ENCODE measurements at places on chromosomes 5 and 9.

DNA sequence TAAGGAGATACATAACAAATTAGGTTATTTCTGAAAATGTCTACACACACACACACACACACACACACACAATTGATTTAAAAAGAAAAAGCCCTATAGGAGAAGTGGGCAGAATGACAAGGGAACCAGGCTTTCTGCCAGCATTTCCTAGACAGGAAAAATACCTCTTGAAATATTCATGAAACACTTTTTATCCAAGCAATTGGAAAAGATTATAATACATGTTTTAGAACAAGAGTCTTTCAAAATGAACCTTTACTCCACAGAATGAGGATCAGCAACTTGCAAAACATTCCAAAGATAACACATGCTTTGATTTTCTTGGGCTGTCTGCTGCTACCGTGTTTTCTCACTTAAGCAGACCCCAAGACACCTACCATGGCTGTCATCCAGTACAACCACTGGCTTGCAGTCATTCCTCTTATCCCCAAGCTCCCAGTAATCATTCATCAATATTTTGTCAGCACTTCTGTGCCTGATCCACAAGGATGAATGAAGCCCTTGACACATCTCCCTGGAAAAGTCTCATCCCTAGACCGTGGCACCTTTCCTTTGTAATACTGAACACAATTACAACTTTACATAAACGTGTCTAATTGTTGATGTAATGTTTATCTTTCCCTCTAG, 717.1 kb upstream of the ZNF608 start:
- no peak overlapping the region for H3K4me3 ChIP-seq
- H3K27ac ChIP-seq: no peak overlapping the region
- H3K36me3 ChIP-seq: no peaks in the 10 kb centered on the region
- DNase-seq: no peak
- no peaks in the 10 kb centered on the region for H3K27me3 ChIP-seq

GRCh38 chr9:14251154-14252071, 62.5 kb downstream of the NFIB start:
- no peaks in the 10 kb centered on the region for H3K36me3 ChIP-seq
- H3K4me1 ChIP-seq: peaks cover 22% of the 10 kb centered on the region
- no peak overlapping the region for H3K4me3 ChIP-seq

DNA sequence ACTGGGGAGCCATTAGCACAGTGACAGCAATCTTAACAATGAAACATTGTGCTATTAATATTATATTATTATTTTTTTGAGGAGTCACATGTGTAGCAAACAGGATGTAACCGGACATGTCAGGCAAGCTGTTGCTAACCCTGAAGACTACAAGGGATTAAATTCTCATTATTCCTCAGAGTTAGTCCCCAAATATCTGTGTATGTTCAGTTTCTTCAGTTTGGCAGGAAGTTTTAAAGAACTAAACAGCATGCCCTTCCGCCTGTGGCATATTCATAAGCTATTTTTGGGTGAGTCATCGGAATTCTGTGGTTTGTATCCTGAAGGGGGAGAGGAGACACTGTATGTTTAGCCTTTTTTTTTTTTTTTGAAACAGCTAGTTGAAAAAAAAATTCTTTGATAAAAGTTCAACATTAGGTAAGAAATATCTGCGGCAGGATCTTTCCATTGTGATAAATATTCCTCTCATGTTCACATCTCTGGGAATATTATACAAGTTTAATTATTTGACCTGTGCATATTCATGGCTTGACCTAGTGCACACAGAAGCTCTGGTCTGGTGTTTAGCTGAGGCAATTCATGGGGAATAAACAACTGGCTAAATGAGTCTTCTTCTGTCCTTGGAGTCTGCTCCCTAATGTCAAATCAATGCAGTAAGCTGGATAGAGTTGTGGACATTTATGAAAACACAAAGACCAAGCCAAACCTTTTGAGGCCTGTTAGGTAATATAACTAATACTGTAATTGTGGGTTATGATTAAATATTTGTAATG, 202.7 kb upstream of the CDKN2B start:
- H3K27me3 ChIP-seq: no peaks in the 10 kb centered on the region
- no peaks in the 10 kb centered on the region for H3K36me3 ChIP-seq

DNA sequence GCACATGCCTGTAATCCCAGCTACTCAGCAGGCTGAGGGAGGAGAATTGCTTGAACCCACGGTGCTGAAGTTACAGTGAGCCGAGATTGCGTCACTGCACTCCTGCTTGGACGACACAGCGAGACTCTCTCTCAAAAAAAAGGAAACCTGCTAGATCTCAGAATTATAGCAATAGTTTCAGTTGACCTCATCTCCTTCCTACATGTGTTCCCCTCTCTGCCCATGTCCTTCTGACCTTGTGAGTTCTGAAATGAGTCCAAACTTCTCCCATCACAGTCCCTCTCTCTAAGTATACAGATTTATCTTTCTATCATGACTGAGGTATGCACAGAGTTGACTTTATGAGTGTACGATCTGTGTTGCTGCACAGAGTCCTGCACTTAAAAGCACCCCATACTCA, 44.6 kb upstream of the SHOC1 start:
- no peak overlapping the region for H3K4me3 ChIP-seq
- no peaks in the 10 kb centered on the region for H3K4me1 ChIP-seq
- H3K27ac ChIP-seq: no peak overlapping the region
- DNase-seq: no peak

GRCh38 chr9:79489261-79490000, 82.3 kb upstream of the TLE4 start:
- peak; percentile 7 for DNase-seq
- H3K27me3 ChIP-seq: no peaks in the 10 kb centered on the region
- H3K4me1 ChIP-seq: no peaks in the 10 kb centered on the region
- no peak overlapping the region for H3K27ac ChIP-seq
- no peak overlapping the region for H3K4me3 ChIP-seq

DNA sequence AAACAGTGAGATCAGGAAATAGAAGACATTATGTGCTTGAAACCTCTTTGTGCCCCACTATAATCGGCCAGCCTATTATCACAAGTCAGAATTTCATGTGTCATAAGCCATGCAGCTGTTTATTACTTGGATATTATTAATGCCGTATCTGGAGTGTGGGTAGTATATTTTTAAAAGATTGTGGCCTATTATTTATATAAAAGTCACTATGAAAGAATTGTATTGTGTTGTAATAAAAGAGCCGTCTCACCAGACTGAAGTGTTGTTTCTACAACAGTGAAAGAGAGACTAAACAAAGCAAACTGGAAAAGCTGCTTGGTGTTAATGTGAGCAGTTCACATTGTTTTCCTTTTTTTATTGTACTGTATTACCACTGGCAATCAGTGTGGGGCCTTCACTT, 449.1 kb downstream of the PSAT1 start:
- H3K4me3 ChIP-seq: no peak overlapping the region
- H3K27ac ChIP-seq: no peak overlapping the region
- no peak for DNase-seq
- H3K27me3 ChIP-seq: no peaks in the 10 kb centered on the region
- no peaks in the 10 kb centered on the region for H3K36me3 ChIP-seq

- no peak for DNase-seq
- 0 out of 2 replicates have a peak, but pooled peaks cover 4% of the 10 kb centered on the region for H3K36me3 ChIP-seq
- peaks cover 16% of the 10 kb centered on the region for H3K4me1 ChIP-seq
- no peak overlapping the region for H3K27ac ChIP-seq
- no peaks in the 10 kb centered on the region for H3K27me3 ChIP-seq
- no peak overlapping the region for H3K4me3 ChIP-seq
Measured at GRCh38 chr5:142479854-142480519, 155.2 kb upstream of the SPRY4 start.

- DNase-seq: no peak
- no peaks in the 10 kb centered on the region for H3K27me3 ChIP-seq
- H3K4me1 ChIP-seq: peaks cover 14% of the 10 kb centered on the region
- H3K27ac ChIP-seq: no peak overlapping the region
Measured at GRCh38 chr9:136002881-136003280, 41.7 kb upstream of the UBAC1 start.

DNA sequence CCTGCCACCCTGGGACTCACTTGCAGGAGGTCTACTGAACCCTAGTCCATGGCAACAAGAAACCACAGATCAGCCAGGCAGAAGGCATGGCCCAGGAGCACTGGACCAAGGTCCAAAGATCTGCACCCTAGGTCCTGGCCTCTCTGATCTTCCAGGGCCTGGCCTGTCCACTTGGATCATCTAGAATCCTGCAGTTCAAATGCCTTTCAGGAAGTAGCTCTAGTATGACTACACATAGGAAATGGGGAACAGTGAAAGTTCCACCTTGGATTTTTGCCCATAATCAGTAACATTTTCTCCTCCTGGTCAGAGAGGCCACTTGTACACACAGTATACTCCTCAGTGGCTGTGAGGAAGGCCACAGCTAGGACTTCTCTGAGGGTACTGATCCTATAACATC, 11.5 kb downstream of the ANXA6 start:
- no peaks in the 10 kb centered on the region for H3K27me3 ChIP-seq
- no peak overlapping the region for H3K4me3 ChIP-seq
- no peak for DNase-seq

GRCh38 chr9:75019654-75020053, 8.4 kb downstream of the CARNMT1 start:
- DNase-seq: no peak
- H3K4me1 ChIP-seq: no peaks in the 10 kb centered on the region
- no peaks in the 10 kb centered on the region for H3K36me3 ChIP-seq
- H3K27me3 ChIP-seq: no peaks in the 10 kb centered on the region

- no peaks in the 10 kb centered on the region for H3K27me3 ChIP-seq
- no peak overlapping the region for H3K27ac ChIP-seq
- H3K4me1 ChIP-seq: 0 out of 2 replicates have a peak, but pooled peaks cover 6% of the 10 kb centered on the region
Measured at GRCh38 chr9:89021154-89021803, 30.0 kb downstream of the S1PR3 start.

DNA sequence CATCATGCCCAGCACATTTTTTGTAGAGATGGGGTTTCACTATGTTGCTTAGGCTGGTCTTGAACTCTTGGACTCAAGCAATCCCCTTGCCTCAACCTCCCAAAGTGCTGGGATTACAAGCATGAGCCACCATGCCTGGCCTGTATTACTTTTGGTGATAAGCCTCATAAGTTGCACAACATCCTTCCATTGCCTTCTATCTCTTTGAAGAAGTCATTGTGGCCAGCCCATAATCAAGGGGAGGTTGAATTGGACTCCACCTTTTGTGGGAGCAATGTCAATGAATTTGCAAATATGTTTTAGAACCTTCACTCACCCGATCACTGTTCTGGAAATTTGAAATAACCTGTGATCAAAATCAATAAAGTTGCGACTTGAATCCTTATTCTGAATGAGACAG, 104.3 kb upstream of the CLINT1 start:
- no peak overlapping the region for H3K27ac ChIP-seq
- no peak for DNase-seq
- peaks cover 28% of the 10 kb centered on the region for H3K4me1 ChIP-seq
- H3K36me3 ChIP-seq: no peaks in the 10 kb centered on the region

DNA sequence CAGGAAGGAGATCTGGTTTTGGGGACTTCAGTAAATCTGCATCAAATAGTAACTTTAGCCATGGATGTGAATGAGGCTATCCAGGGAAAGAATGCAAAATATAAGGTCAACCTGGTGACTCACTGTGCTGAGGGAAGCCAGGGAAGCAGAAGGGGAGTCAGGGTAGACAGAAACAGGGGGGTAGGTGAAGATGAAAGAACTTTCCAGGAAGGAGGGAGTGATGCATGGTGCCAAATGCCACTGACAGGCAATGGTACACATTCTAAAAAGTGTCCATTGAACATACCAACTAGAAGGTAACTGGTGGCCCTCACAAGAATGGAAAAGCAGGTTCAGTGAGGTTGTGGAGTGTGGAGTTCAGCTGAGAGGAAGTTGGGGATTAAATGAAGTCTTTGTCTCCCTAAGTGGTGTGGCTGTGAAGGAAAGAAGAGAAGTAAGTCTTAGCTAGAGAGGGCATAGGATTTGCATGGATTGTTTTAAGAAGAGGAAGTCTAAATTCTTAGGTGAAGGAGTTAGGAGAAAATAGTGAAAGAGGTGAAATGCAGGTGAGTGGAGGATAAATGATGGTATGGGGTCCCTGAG, 35.5 kb downstream of the PALM2AKAP2 start:
- no peaks in the 10 kb centered on the region for H3K36me3 ChIP-seq
- H3K4me1 ChIP-seq: 0 out of 2 replicates have a peak, but pooled peaks cover 5% of the 10 kb centered on the region
- H3K27me3 ChIP-seq: no peaks in the 10 kb centered on the region
- DNase-seq: no peak
- H3K27ac ChIP-seq: no peak overlapping the region

DNA sequence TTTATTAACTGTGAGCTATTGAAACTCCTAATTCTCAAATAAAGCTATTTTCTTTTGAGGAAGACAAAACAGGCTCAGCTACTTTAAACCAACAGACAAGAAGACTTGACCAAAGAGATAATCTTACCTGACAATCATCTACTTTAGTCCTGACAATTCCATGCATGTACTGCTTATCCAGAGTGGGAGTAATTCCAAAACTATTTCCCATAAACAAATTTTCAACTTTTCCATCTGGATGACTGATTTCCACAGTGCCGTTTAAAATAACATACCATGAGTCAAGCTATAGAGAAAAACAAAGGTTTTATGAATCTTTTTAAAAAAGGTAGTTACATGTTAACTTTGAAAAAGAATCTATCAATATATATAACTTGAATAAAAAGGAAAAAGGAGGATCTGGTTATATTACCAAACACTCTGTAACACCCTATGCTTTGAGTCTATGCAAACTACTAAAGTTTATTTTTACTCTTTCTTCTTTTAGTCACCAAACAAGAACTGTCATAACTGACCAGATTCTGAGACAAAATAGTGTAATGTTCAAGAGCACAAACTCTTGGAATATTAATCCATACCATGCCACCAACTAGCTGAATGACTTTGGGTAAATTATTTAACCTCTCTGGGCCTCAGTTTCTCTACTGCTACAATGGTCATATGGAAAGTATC, 129.7 kb downstream of the RAPGEF6 start:
- no peaks in the 10 kb centered on the region for H3K27me3 ChIP-seq
- DNase-seq: no peak
- 0 out of 2 replicates have a peak, but pooled peaks cover 6% of the 10 kb centered on the region for H3K36me3 ChIP-seq
- H3K4me3 ChIP-seq: no peak overlapping the region
- H3K4me1 ChIP-seq: no peaks in the 10 kb centered on the region
- H3K27ac ChIP-seq: no peak overlapping the region

DNA sequence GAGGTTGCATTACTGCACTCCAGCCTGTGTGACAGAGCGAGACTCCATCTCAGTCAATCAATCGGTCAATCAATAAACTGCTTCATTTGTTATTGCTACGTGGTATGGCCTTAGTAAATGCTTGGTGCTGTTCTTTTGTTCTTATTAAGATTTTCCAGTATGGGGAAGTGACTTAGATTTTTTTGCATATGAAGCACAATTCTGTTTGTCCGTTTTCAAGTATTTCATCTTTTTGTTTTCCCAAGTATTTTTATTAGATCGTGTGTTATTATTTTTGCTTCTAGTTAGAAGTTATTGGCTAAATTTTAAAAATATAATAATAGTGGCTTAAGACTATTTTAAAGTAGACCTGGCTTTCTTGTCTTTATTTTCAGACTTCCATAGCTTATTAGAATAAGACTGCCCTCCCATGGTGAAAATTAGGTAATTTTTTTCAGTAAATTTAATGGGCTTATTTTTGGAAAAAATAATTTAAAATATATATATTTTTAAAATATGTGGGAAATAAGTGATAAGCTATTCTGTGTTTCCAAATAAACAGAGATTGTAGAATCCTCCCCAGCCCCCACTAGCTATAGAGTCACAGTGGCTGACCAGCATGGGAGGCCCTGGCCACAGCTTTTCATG, 14.7 kb upstream of the OMD start:
- H3K27ac ChIP-seq: no peak overlapping the region
- DNase-seq: no peak
- no peaks in the 10 kb centered on the region for H3K27me3 ChIP-seq
- H3K4me3 ChIP-seq: no peak overlapping the region

GRCh38 chr5:104347119-104347708, 784.6 kb upstream of the NUDT12 start:
- H3K27ac ChIP-seq: no peak overlapping the region
- no peaks in the 10 kb centered on the region for H3K27me3 ChIP-seq
- H3K4me3 ChIP-seq: no peak overlapping the region
- H3K4me1 ChIP-seq: peaks cover 11% of the 10 kb centered on the region
